Myometrial cell (primary cell): ENCODE measurements at places on chromosomes 5 and 9. TPM values are rescaled to one million over a fixed set of nuclear protein-coding genes. Genes with fewer than 3 reads are reported as not detected.

PITX1 gene
- total RNA-seq: 0.71 and 6.1 TPM in 2 replicates

CMBL gene
- 8.6 and 10.3 TPM in 2 replicates for total RNA-seq

ZNF454 gene
- 0.53 and 8.1 TPM in 2 replicates for total RNA-seq

ZFP37 gene
- total RNA-seq: 0.29 and 1.9 TPM in 2 replicates

RNF183 gene
- not detected in 2 replicates for total RNA-seq

NUDCD2 gene
- total RNA-seq: 7.5 and 7.6 TPM in 2 replicates

CD274 gene
- 3.0 and 4.3 TPM in 2 replicates for total RNA-seq

TSPAN17 gene
- total RNA-seq: 34.0 and 39.3 TPM in 2 replicates

HMGCS1 gene
- 162 and 180 TPM in 2 replicates for total RNA-seq

PCDHB16 gene
- total RNA-seq: under 0.01 TPM in 2 replicates

IL3 gene
- not detected in 2 replicates for total RNA-seq

GABBR2 gene
- 2.6 and 5.5 TPM in 2 replicates for total RNA-seq

TAS2R1 gene
- total RNA-seq: not detected in 2 replicates

CTSV gene
- 0.86 and 1.2 TPM in 2 replicates for total RNA-seq

TMED9 gene
- total RNA-seq: 213 and 273 TPM in 2 replicates

CCL19 gene
- not detected in 2 replicates for total RNA-seq

RLN1 gene
- not detected in 2 replicates for total RNA-seq

SMIM27 gene
- total RNA-seq: 2.8 and 9.2 TPM in 2 replicates

TPM2 gene
- total RNA-seq: 1,252 and 1,303 TPM in 2 replicates

C9 gene
- total RNA-seq: not detected in 2 replicates

KLF4 gene
- total RNA-seq: 1.2 and 5.0 TPM in 2 replicates

NMUR2 gene
- not detected in 2 replicates for total RNA-seq

PIP5KL1 gene
- total RNA-seq: 0.71 and 1.2 TPM in 2 replicates
